Cardiac muscle cell (in vitro differentiated cells and primary cell): ENCODE measurements at places on chromosomes 2 and 18. TPM values are rescaled to one million over a fixed set of nuclear protein-coding genes. Genes with fewer than 3 reads are reported as not detected.

Gene SKOR2
- total RNA-seq, result not detected in 2 replicates

DNA sequence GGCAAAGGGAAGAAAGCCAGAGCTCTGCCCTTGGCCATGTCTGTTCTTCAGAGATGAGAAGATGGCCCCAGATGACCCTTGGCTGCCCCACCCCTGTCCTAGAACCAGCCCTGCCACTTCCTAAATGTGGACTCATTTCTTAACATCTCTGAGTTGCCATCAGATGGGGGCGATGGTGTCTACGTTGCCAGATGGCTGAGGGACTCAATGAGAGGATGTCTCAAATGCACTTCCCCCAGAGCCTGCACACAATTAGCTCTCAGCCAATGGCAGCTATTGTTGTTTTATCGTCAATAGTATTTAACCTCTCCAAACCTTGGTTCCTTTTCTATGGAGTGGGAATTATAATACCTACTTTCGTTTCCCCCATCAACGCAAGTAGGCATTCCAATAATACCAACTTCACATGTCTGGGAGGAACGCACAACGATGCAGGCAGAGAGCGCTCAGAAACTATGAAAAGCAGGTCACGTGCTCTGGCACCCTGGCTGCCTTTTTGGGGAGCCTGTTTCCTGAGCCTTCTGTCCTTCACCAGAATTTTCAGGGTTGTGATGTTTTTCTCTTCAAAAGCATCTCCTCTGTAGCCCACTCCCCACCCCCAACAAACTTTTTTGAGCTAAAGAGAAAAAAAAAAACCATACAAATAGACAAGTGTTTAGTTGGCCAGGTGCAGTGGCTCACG, 100.3 kb downstream of the MCFD2 start:
- no peak overlapping the region for H3K4me3 ChIP-seq
- H3K27ac ChIP-seq, result no peak overlapping the region
- DNase-seq, result no peak
- peaks cover 18% of the 10 kb centered on the region for H3K4me1 ChIP-seq
- no peaks in the 10 kb centered on the region for H3K27me3 ChIP-seq
- no peaks in the 10 kb centered on the region for H3K36me3 ChIP-seq

- no peak overlapping the region for H3K4me3 ChIP-seq
- H3K27ac ChIP-seq, result no peak overlapping the region
- DNase-seq, result no peak
- no peaks in the 10 kb centered on the region for H3K36me3 ChIP-seq
Observed at GRCh38 chr2:16153754-16154035, 213.3 kb downstream of the MYCN start.

Gene MAPRE2
- total RNA-seq, result 20.3 and 22.3 TPM in 2 replicates

Gene ERFE
- total RNA-seq, result 1.5 TPM in 1 of 2 replicates, not detected in the other
